ENCODE measurements at places on chromosomes 6 and 20.

DNA sequence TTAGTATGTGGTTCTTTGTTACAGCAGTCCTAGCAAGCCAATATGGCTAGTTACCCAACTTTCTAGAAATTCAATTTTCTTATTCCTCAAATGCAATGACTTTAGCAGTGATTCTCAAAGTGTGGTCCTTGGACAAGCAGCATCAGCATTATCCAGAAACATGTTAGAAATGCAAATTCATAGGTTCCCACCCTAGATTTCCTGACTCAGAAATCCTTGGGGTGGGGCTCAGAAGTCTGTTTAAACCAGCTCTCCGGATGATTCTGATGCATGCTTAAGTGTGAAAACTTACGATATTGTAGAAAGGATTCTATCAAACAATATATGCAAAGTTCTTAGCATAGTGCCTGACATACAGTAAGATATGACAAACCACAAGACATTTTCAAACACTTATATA, 757.1 kb downstream of the DHX35 start:
- no peak for DNase-seq

DNA sequence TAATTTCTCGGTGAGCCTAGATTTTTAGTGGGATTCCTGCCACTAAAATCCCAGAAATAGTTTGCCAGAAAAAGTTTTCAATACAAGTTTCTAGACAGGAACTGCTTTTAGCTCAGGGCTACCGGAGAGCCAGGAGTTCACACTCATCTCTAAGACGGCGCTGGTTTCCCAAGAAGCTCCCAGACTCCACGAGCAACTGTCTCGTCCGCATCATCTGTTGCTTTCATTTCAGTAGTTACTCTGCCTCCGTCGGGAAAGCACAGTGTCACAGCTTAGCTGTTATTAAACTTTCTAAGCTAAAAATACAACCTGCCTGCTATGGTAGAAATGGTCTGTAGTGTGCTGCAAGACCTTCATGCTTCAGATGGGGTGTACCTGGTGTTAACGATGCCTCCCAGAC, 197.3 kb upstream of the SNX9 start:
- no peak for DNase-seq

- no peak for DNase-seq
Observed at GRCh38 chr6:106003268-106003987, 82.7 kb upstream of the PRDM1 start.

- DNase-seq = no peak
Observed at GRCh38 chr6:24749297-24749696, 25.4 kb upstream of the GMNN start.

DNA sequence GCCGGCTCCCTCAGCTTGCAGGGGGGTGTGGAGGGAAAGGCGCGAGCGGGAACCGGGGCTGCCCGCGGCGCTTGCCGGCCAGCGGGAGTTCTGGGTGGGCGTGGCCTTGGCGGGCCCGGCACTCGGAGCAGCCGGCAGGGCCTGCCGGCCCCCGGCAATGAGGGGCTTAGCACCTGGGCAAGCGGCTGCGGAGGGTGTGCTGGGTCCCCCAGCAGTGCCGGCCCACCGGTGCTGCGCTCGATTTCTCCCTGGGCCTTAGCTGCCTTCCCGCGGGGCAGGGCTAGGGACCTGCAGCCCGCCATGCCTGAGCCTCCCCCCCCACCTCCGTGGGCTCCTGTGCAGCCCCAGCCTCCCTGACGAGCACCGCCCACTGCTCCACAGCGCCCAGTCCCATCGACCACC, 514.5 kb upstream of the GJE1 start:
- no peak for DNase-seq

GRCh38 chr6:16657768-16658167, 103.5 kb downstream of the ATXN1 start:
- no peak for DNase-seq

DNA sequence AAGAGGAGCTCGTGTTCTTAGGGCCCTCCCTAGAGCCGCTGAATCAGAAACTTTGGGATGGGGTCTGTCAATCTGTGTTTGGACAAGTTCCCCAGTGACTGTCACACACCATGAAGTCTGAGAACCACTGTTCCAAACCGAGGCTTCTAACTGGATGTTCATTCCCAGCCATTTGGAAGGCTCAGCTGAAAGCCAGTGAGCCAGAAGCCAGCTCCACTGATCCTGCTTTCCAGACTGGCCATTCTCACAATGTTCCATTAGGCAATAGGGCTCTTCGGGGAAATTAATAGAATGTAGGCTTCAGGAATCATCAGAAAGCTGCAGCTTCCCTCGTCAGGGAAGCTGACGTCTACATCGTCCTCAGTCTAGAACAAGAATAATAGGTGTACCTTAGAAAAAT, 90.8 kb upstream of the QKI start:
- DNase-seq = no peak

DNA sequence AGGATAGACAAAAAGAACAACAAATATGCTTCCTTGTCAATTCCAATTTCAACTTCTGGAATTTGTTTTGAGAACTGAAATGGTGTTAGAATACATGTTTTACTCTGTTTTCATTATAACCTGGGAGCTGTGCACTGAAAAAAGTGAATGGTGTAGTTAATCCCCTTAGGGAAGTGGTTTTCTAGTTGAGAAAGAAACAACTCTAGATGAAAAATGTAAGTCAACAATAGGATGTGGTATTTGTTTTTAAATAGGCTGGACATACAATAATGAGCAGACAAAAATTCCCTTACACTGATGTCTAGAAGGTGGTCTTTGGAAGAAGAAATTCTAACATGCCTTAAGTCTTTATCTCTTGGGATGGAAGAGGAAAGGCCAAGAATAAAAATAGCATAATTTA, 59.9 kb upstream of the TINAG start:
- no peak for DNase-seq

DNA sequence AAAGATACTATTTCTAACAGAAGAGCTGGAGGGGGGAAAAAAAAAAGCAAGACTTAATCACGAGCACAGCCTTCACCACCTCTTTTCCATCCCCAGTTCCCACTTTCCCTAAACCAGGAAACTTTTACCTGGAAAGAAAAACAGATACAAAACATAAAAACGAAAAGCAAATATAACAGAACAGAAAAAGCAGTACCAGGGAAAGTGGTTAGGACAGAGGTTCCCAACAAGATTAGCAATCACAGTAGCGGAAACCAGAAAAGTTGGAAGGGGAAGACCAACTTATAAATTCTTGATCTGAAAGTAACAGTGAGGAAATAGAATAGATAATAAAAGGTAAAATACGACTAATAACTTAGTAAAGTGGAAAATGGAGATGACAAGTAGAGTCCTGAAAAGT, 1.2 kb downstream of the DDX39B start:
- DNase-seq = no peak

DNA sequence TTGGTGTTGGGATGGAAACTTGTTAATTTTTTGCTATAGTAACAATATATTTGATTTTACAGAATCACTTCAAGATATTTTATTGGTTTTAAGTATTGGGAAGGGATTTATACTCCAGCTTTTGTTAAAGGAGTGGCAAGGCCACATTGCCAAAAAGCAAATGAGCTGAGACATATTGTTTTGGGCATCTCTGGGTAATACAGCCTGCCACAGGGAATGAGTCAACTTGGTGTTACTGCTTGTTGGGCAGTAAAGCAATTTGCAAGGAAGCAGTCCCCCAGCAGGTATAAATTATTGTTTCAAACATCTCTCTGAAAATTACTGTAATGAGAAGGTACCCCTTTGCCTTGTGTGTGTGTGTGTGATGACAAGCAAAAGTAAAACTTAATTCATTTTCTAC, 868.3 kb upstream of the FLRT3 start:
- no peak for DNase-seq

DNA sequence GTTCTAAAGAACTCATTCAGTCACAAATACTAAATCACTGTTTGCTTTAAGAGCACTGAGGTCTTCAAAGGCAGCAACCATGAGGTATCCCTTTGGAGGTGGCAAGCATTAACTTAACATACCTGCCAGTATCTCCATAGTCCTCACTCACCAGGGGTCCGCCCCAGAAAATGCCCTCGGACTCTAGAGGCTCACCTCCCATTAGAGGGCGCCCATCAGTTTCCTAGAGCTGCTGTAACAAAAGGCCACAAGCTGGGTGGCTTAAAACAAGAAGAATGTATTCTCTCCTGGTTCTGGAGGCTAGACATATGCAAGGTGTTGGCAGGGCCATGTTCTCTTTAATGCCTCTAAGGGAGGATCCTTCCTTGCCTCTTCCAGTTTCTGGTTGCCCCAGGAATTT, 12.0 kb upstream of the RNGTT start:
- no peak for DNase-seq

DNA sequence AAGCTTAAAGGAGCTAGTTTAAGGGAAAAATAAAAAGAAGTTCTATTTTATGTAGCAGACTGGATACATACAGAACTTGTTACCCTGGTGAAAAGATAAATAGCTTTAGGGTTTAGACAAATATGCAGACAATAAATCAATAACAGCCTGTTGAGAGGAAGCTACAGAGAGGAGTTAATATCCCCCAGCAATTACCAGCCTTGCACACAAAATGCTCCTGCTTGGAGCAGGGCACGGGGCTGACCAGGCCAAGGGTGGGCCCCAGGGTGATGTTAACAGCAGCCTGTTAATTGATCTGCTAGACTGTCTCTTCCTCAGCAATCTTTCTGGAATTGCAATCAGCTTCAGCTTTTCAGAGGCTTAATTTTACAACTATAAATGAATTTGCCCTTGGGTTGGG, 125.1 kb upstream of the SOX4 start:
- peak; percentile 48 for DNase-seq

DNA sequence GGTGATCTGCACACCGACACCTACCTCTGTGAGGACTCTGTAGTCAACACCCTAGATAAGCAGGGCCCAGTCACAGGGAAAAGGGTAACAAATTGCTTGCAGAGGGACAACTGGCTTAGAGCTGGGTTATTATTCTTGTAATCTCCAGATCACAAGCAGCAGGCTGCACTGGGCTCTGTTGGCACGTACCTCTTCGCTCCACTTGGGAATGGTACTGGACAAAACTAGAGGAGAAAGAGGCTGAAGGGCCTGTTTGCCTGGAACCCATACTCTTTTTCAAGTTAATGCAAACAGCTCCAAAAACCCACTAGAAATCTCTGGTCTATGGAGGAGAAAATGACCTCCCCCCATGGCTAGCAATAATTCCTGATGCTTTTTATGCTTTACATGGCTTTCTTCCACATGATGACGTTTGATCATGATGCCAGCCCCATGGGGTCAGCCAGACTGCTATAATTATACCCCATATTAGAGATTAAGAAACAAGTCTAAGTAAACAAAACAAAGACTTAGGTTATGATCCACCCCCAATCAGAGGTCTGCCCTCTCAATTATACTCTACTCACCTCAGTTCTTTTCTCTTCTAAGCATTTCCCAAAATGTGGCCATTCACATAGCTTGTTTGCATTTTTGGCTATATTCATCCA, 190.0 kb downstream of the UNC5CL start:
- DNase-seq = no peak

- DNase-seq = no peak
Observed at GRCh38 chr6:124053315-124053714, 249.7 kb downstream of the NKAIN2 start.

DNA sequence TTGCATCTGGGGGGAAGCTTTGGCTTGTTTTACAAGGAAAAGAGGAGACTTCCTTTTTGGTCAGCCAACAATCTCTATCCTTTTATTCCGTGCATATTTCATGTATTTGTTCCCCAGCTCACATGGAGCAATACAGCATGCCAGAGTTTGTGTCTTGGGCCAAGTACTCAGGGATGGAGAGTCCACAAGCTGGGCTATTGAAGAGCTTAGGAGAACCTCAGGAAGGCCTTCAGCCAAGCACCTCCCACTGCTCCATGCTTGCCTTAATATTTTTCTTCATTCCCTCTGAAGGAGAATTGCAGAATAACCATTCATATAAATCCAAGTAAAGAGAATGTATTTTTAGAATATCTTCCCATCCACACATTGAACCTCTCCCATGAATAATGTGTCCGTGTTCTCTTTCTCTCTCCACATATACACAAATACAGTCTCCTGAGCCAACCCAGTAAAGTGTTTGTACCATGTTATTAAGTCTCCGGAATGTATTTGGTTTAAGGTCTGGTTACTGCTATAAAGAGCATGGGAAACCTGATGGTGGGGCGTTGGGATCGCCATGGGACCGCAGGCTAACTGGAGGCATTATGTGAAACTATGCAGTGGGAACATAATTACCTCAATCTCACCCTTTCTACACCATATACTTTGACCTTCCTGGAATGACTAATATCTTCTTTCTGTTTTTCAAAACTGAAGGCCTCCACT, 3.0 kb downstream of the LAMA4 start:
- DNase-seq = no peak

DNA sequence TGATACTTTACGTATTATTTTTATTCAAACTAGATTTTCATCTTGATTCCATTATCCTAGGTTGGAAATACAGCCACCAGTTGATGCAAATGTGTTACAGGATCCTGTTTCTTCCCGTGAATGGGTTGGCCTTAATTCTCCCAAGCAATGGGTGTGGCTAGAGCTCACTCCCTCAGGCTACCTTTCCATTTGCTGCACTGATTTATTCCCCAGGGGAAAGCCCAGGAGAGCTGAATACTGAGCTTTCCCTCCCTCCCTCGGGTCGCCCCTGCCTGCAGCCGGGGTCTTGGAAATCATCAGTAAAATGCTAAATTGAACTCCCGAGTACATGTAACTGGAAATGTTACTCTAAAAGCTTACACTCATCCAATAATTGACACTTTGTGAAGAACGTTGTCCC, 9.9 kb downstream of the SMOC2 start:
- no peak for DNase-seq
